ENCODE measurements at places on chromosomes 1 and 21.

DNA sequence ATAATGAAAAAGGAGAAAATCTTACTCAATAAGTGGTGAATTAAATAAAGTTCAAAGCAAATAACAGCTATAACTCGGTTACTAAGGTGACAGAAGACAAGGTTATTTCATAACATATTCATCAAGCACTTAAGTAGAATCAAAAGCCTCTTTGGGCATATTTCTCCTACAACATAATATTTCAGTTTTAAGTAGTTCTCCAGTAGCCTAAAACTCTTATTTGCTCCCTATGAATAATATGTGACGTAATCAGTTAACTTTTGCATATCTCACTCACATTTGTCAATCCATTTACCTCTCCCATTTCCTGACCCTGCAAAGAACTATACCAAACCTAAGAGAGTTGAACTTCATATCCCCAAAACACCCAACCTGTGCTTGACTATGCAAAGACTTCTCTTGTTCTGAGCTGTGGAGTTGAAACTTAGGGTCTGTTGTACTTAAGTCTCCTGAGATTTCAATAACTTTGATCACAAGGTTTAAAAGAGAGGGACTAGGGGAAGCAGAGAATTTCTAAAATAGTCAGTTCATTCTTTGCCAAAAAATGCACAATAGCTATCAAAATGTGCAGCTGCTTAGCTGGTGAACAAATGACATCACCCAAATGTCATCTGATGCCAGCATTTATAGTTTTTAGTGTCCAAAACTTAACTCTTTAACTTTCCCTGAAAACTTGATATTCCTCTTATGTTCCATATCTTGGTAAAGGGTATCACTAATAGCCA lies 37.2 kb downstream of the TTLL7 start:
- no peaks in the 10 kb centered on the region for H3K4me1 ChIP-seq
- no peak overlapping the region for H3K4me3 ChIP-seq
- DNase-seq = no peak
- H3K27ac ChIP-seq = no peak overlapping the region
- H3K27me3 ChIP-seq = no peaks in the 10 kb centered on the region

- H3K4me1 ChIP-seq = no peaks in the 10 kb centered on the region
- H3K36me3 ChIP-seq = no peaks in the 10 kb centered on the region
- no peak overlapping the region for H3K27ac ChIP-seq
- DNase-seq = no peak
- no peak overlapping the region for H3K4me3 ChIP-seq
Measured at GRCh38 chr1:59803458-59804038, 11.2 kb upstream of the HOOK1 start.

GRCh38 chr1:54774820-54775498 lies 10.6 kb upstream of the PARS2 start:
- no peaks in the 10 kb centered on the region for H3K27me3 ChIP-seq
- H3K4me3 ChIP-seq = no peak overlapping the region
- no peak for DNase-seq
- no peaks in the 10 kb centered on the region for H3K4me1 ChIP-seq
- peaks cover 12% of the 10 kb centered on the region for H3K36me3 ChIP-seq

GRCh38 chr1:147719711-147720225 lies 40.6 kb downstream of the GJA5 start:
- no peak overlapping the region for H3K4me3 ChIP-seq
- no peaks in the 10 kb centered on the region for H3K36me3 ChIP-seq
- H3K27me3 ChIP-seq = no peaks in the 10 kb centered on the region
- DNase-seq = no peak

Measured in natural killer cell (primary cell).